ENCODE measurements at places on chromosomes 4 and X.

DNA sequence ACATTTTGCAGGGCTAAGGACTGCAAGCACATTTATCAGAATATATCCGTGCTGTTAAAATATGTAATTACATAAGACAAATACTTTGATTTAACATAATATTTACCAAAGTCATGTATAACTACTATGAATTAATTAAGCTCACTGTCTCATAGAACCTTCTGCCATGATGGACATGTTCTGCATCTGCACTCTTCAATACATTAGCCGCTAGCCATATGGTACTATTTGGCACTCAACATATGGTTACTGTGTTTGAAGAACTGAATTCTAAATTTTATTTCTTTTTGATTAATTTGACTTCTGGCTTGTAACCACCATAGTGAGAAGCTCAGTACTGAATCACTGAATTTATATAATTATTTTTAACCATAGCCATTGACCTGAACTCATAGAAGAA is 427.0 kb upstream of the TRAM1L1 start:
- no peak for DNase-seq

DNA sequence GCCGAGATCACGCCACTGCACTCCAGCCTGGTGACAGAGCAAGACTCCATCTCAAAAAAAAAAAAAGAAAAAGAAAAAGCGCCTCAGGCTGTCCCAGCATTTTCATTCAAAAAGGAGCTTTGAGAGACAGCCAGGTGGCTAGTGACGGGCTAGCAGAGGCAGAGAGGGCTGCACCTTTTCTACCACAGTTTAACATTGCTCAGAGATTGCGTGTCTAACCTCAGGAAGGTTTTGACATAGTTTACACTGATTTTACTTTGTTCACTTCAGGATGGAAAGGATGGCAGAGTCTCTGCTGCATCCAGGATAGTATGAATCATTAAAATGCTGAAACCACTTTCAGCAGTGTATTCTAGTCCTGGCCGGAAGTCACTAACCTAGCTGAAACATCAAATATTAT is 28.1 kb downstream of the ZFP42 start:
- no peak for DNase-seq

GRCh38 chr4:140884431-140885058 is 128.4 kb upstream of the TBC1D9 start:
- no peak for DNase-seq

- no peak for DNase-seq
These were observed 64.5 kb upstream of the WDR1 start for GRCh38 chr4:10180927-10181744.

DNA sequence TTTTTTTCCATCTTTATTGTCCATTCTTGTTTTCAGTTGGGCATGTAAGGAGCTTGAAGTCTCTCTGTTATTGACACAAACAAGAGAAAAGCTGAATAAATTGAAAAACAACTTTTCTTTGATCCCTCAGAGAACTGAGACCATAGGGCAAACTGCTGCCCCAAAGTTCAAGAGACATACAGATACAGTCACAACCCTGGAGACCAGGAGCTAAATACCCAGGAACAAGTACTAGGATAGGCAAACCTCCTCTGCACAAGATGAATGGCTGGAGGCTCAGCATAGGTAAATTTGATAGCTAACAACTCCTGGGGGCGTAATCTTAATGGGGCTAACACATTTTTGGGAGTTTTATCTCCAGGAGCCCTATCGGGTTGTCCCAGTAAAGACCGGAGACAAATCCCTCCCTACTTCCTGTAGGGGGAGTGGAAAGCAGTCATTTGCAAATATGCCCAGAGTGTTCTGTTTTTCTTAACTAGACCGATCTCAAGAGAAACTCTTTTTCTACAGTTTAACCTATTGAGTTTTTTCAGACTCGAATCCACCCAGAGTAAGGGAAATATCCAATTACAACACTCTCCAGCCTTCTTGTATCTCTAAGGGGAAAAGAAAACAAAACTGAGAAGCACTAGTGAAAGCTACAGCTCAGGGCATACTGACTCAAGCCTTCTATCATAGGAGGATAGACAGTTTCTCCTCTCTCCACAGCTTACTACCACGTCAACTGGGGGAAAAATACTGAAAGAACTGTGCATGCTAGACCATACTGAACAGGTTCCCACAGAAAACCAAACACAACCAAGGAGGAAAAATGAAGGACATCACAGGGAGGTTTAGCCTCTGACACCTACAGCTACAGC is 23.1 kb downstream of the MAGEA8 start:
- DNase-seq, result no peak

DNA sequence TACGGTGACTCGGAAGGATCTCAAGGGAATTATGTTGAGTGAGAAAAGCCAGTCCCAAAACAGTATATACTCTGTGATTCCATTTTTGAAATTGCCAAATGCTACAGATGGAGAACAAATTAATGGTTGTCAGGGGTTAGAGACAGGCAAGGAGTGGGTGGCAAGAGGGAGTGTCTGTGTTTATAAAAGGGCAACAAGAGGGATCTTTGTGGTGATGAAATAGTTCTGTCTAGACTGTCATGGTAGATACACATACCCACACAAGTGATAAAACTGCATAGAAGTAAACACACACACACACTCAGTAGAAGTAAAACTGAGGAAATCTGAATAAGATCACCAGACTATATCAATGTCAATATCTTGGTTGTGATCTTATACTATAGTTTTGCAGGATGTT is 92.7 kb downstream of the CD99L2 start:
- DNase-seq, result no peak

GRCh38 chrX:69321789-69322188 is 156.5 kb upstream of the PJA1 start:
- DNase-seq, result no peak

GRCh38 chrX:1614927-1615326 is at the start of gene ASMT:
ASMT (plus strand) TSS chrX:1615059; CDS start chrX:1615200, 141 bp downstream.
- no peak for DNase-seq

DNA sequence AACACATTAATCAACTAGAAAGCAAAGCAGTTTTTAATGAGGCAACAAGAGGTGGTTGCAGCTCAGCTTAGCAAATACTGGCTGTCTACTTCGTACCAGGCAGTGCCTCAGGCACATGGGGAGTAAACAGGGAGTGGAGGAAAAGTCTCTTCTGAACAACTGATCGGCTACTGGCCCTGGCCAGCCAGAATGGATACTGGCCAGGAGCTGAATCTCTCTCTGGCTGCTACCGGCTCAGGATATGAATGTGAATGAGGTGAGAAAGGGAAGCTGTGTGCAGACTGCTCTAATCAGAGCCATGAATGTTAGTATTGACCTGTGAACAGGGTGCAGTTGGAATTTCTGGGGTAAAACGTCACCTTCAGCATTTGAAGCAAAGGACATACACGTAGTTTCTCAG is 77.3 kb downstream of the STK32B start:
- no peak for DNase-seq

GRCh38 chr4:53617101-53617680 is 25.9 kb upstream of the LNX1 start:
- DNase-seq, result no peak

DNA sequence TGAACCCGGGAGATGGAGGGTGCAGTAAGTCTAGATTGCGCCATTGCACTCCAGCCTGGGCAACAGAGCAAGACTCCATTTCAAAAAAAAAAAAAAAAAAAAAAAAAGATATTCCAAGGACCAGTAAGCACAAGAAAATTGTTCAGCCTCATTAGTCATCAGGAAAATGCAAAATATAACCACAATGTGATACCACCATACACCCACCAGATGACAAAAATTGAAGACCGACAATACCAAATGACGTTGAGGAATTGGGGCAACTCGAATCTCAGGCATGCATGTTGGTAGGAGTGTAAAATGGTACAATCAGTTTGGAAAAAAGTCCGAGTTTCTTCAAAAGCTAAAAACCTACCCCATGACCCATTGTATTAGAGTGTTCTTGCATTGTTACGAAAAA is 130.2 kb upstream of the FAM9B start:
- DNase-seq, result no peak

- no peak for DNase-seq
These were observed 239.1 kb downstream of the EVC2 start for GRCh38 chr4:5469151-5469775.

DNA sequence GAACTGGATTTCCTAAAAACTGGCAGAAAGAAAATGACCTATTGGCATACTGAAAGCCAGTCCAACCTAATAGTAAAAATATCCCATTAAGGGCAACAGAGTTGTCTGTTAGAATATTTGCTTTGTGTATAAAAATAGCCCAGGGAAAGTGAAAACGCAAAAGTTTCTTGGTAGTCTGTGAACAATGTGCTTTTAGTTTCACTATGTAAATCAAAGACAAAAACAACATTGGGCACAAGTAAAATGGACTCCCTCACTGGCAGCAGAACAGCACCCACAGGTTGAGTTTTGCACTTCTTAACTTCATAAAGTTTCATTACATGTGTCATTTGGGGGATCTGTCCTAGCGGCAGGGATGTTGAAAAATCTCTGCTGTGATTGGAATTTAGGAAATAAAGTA is 4.3 kb upstream of the FGG start:
- no peak for DNase-seq

- no peak for DNase-seq
These were observed 66.3 kb upstream of the MAD2L1 start for GRCh38 chr4:120132935-120133334.

GRCh38 chr4:112563431-112564200 is 47.6 kb upstream of the NEUROG2 start:
- DNase-seq, result no peak

DNA sequence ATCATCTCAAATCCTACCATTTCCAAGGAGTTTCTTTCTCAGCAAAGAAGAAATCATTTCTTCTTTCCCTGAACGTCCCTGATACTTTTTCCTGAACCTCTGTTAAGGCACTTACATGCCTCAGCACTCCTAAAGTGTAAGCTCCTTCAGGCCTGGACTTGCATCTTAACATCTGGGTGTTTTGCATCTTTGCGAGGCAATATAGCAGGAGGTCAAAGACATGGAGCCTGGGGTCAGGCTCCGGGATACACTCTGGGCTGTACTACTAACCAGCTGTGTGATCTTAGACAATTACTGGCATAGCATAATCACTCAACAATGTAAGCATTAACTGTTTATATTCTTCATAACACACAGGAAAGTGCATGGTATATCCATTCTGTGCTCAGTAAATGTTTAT is 275.5 kb upstream of the BOD1L1 start:
- no peak for DNase-seq

- DNase-seq, result no peak
These were observed 61.9 kb downstream of the TSC22D3 start for GRCh38 chrX:107713543-107714205.

DNA sequence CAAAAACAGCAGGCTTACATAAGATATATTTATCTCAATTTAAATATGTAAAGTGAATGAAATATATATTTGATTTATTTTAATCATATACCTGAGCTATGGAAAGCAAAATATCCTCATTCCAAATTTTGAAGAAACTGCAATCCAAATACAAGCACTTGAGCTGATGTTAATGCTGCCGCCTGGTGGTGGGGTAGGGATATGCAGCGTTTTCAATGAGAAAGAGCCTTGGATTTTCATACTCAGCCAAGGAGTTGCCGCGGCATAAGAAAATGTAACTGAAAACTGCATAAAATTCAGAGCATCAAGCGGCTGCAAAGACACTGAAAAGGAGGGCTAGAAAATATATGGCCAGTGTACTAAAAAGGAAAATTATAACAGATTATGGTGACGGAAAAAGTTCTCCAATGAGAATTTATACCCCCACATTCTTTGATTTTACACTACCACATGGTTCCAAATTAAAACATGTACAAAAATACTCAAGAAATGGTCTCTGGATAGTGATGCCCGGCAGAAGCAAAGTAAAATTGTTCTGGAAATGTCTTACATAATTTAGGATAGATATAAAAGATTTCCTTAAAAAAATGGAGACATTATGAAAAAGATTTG is 660.3 kb upstream of the PITX2 start:
- DNase-seq, result no peak

GRCh38 chr4:99405433-99406115 is 29.6 kb downstream of the ADH7 start:
- DNase-seq, result peak; percentile 13

- no peak for DNase-seq
These were observed 47.5 kb upstream of the SPANXN4 start for GRCh38 chrX:142978130-142978684.

Data from activated CD8-positive, alpha-beta memory T cell treated with anti-CD3 and anti-CD28 coated beads for 1 hour (primary cell).